ENCODE measurements at places on chromosomes 6 and 20.
A peak's percentile ranks its signal among the peaks of the same experiment; 100 is the strongest.

GRCh38 chr6:167130008-167130677, 7.2 kb downstream of the CCR6 start:
- no peak for DNase-seq

DNA sequence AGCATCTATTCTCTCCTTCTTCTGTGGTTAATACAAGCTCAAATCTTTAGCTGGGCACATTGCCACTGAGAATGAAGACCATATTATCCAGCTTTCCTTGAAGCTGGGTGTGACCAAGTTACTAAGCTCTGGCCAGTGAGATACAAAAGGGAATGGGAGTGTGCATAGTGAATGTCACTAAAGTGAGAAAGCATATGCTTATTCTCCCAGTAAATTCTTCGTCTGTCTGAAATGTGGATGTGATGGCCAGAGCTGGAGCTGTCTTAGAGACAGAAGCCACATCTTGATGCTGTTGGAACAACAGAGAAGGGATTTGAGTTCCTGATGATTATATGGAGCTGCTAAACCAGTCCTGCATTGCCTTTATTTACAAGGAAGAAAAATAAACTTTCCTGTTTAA, 60.1 kb downstream of the SESN1 start:
- DNase-seq = no peak

GRCh38 chr6:107488174-107488874, 1.6 kb upstream of the SOBP start:
- peak; percentile 50 for DNase-seq

- DNase-seq = no peak
Measured at GRCh38 chr6:32410906-32411305, 3.9 kb upstream of the BTNL2 start.

DNA sequence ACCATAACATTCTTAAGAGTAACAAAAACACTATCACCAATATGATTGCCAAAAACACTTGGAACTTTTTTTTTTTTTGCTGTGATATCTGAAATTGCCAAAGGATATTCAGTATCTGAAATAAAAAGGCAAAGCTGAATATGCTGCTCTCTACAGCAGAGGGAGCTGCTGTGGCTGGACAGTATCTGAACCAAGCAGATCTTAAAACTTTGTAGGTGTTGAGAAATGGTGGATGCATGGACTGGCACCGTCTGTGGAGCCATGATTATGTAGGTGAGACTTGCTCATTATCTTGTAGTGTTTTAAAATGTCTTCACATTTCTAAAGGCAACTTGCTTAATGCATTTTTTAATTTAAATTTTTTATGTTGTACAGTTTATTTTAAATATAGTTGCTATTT, 9.2 kb downstream of the PDCD2 start:
- no peak for DNase-seq

DNA sequence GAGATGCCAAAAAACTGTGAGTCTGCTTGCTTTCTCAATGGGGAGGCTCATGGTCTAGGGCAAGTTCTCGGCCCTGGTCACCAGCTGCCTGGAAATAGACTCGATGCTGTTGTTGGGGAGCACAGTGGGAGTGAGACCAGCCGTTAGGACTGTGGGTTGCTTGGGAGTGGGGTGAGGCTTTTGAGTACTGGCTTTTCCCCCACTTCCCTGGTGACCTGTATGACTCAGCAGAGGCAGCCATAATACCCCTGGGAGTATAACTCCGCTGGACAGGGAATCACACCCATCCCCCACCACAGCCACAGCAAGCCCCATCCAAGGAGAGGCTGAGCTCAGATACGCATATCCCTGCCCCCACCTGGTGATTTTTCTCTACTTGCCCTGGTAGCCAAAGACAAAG, 48.9 kb upstream of the OGFRL1 start:
- DNase-seq = no peak

- no peak for DNase-seq
Measured at GRCh38 chr6:52958546-52959255, 36.4 kb downstream of the GSTA4 start.

DNA sequence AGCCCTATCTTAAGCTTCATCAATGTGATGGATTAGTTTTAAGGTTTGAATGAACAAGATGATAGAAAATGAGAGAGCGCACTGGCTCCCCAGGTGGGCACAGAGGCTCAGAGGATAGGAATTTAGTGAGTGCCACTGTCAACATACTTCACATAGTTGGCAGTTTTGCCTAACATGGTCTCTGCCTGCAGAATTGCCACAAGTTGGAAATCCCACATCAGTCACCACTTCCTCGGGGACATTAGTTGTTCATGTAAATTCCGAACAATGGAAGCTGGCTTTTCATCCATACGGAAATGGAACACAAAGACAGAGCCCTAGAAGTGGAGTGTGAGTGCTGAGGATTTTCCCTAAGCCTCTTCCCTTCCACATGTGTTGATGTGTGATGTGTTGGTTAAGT, 123.9 kb upstream of the PHACTR1 start:
- DNase-seq = no peak

GRCh38 chr6:169175360-169175887, 78.2 kb downstream of the THBS2 start:
- no peak for DNase-seq

DNA sequence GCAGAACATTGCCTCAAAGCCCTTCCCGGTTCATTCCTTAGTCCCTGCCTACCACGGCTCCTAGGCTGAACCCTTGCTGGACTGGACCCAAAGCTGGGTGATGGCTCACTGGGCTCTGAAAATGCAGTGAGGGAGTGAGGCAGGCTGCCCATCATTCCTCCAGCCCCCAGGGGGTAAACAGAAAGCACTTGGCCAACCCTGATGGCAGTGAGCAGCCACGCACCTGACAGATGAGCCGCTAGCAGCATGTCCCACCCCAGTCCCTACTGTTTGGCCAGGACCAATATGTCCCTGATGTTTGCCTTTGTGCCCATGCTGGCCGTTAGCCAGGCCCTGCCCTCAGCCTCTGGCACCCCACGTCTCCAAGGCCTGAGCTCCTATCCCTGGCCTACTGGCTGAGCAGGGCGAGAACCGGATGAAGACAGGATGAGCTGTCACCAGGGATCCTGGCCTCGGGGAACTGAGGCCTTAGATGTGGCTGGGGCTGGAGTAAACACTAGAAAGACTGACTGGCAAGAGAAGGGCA, 19.4 kb upstream of the BAK1 start:
- DNase-seq = peak; percentile 90
